ENCODE measurements at places on chromosomes 3 and 15.
A peak's percentile ranks its signal among the peaks of the same experiment; 100 is the strongest.

DNA sequence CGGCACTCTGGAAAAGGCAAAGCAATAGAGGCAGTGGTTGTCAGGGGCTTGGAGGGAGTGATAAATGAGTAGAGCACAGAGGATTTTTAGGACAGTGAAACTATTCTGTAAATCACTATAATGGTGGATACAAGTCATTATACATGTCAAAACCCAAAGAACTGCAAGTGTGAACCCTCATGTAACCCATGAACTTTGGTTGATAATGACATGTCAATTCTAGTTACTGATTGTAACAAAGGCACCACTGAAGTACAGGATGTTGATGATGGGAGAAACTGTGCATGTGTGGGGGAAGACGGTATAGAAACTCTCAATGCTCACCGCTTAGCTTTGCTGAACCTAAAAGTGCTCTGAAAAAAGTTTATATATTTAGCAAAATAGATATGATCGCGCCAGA is 36.0 kb downstream of the BTLA start:
- no peak for DNase-seq

DNA sequence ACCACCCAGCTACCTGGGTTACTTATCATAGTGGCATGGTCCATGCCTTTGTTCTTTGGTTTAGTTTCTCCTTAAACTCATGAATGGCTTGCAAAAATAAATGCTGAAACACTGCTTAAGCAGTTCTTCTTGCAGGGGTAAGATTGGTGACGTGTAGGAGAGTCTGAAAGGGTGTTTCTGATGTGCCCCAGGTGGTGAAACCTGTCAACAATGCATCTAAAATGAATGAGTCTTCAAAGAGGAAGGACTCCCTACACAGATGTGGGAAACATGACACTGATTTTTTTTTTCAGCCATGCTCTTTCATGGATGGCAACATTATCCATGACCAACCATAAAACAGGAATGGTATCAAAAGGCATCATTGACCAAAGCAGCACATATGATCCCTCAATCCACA is 72.0 kb downstream of the KCNH8 start:
- no peak for DNase-seq

GRCh38 chr15:70401709-70402108 is 304.0 kb upstream of the TLE3 start:
- DNase-seq, result no peak

DNA sequence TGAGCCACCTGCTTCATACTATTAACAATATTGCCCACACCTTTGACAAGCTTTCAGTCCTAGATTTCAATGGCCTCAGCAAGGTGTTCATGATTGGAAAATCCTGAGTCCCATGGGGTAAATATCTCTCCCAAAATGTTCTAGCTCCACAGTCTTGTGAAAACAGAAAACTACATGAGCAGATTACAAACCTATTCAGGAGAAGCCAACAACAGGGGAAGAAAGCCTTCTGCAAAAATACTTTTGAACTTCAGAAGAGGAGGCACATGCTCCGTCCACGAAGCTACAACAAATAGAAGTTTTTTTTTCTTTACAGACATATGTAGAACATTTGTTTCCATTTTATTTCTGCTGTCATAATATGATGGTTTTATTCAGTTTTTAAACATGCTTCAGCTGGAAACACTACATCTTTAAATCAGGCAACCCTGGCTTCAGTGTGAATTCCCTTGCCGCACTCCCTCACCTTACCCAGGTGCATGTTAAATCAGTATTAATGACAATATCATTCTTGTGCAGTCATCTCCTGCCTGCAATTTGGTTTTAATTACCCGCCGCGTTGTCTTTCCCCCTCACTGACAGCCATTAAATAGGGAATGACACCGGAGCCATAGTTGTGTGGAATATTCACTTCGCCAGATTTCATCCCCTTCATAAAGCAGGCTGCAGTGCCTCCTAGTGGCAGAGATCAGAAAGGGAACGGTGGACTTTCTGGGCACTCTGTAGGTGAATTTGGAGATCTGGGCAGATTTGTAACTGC is 725.5 kb upstream of the ARRDC4 start:
- peak; percentile 38 for DNase-seq

DNA sequence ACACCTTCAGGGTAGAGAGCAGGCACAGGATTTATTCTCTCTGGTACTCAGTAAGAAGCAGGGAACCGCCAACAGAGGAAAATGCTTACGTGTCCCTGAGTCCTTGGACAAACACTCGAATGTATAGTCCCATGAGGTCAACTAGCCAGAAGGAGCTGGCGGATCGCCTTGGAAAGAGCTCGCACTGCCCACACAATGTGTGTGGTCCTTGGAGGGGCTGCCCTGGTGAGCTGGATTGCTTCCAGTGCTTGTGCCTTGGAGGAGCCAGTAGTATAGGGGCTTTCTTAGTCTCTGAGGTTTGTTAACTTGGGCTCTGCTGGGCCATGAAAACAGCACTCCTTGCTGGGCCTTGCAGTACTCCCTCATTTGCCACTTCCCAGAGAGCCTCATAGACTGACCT is 40.7 kb upstream of the VILL start:
- DNase-seq, result no peak

DNA sequence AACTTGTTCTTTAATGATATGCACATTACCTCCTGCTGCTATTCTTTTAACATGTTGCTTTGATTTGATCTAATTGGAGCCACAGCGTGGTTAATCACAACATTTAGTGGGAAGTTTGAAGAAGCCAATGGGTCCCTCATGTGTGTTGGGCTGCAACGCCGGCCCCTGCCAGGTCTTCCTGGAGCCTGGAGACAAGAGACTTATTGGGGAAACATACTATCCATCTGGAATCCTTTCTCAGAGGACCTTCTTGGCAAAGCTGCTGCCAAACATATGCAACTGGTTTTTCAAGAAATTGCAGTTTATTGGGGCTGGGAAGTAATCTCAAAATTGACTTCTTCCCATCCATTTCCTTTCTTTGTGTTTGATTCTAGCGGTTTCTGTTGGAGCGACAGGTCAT is 396.3 kb upstream of the PROK2 start:
- no peak for DNase-seq

GRCh38 chr3:47434849-47435248 is 40.9 kb downstream of the SCAP start:
- DNase-seq, result no peak

GRCh38 chr3:193711166-193711485 is 118.1 kb downstream of the OPA1 start:
- DNase-seq, result peak; percentile 62

- no peak for DNase-seq
Observed at GRCh38 chr3:195196266-195196665, 74.7 kb downstream of the XXYLT1 start.

GRCh38 chr15:56207092-56207491 is 36.6 kb downstream of the RFX7 start:
- DNase-seq, result no peak

GRCh38 chr3:49841126-49841696 is 15.2 kb downstream of the TRAIP start:
- DNase-seq, result peak; percentile 69

- no peak for DNase-seq
Observed at GRCh38 chr3:182821221-182821981, 28.1 kb downstream of the ATP11B start.

DNA sequence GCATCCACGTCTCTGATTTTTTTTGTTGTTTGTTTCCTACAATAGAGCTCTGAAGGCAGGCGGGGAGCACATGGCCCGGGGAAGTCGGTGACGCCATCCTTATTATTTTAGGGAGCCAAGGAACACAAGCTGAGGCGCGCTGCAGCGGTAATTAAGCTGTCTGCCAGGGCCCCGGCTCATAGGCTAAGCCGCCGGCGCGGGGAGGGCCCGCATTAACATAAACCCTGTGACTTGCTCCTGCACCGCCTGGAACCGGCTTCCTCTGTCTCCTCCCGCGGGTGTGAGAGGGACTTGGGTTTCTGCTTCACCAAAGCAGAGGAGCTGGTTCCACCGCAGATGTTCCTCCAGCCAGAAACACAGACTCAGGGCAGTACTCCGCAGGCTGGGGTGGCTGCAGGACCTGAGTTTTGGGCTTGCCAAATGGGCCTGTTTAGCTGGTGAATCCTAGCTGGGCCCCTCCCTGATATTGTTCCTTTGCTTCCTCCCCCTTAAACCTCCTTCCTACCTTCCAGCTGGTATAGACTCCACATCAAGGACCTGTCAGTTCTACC is 25.3 kb downstream of the ANP32A start:
- DNase-seq, result peak; percentile 91

DNA sequence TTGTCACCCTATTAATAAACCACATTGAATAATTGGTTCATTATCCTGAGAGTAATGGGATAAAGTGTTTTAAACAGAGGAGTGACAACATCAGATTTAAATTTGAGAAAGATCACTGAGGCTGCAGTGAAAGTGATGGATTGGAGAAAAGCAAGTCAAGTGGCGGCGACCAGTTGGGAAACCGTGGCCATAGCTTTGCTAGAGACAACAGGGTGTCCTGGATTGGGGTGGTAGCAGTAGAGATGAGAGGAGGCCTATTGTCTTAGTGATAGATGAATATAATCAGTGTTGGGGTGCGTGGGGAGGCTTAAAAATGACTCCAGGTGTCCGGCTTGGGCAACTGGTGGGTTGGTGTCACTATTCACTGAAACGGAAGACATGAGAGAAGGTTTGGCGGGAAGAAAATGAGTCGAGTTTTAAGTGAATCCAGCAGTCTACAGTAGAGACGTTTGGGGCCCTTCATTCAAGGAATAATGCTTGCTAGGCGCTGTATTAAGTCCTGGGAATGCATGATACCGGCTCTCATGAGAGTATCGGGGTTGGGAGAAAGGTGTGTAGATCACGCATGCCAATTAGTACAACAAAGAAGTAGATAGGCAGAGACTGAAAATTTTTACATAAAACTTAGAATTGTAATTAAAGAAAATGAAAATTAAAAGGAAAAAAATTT is 819 bp downstream of the NEK4 start:
- DNase-seq, result peak; percentile 51

GRCh38 chr3:38985581-38985980 is 66.2 kb downstream of the SCN11A start:
- DNase-seq, result no peak

- no peak for DNase-seq
Observed at GRCh38 chr3:34727700-34728099, 911.6 kb upstream of the ARPP21 start.

GRCh38 chr3:24763393-24763792 is 268.7 kb upstream of the THRB start:
- DNase-seq, result no peak

DNA sequence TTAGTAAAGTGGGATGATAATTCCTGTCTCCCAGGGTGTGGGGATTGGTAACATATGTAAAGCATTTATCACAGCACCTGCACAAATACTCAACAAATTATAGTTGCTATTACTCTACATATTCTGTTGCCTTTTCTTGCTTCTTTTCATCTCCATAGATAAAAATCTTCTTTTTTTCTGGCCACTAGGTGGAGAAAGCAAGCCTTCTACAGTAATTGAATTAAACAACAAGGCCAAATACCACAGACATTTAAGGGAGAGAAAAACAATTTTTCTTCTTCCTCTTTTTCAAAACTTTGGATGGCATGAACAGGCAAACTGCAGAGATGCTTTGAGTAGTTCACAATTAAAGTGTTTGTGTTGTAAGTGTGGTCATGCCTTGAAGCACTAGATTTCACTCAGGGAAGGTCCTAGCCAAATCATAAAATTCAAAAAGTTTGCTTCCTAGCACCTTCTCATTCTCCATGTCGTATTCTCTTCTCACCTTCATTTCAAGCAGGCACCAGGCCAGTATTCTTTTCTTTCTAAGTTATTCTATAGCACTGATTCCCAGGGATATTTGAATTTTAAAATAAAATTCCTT is 493.4 kb upstream of the TGFBR2 start:
- no peak for DNase-seq

DNA sequence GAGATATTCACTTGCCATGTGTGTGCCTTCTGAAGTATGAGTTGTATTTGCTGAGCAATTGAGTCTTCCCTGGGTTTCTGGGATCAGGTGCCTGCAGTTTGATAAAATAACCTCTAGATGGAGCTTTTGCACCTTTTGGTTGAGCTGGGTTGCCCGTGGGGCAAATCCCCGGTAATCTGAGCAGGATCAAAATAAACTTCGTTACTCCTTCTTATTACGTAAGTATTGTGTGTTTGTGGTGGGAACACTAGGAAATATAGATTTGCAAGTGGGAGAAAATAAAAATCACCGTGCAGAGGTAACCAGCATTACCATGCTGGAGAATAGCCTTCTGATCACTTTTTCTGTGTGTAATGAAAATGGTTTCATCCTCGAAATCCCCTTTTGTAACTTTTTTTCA is 277.4 kb upstream of the NR2E3 start:
- DNase-seq, result peak; percentile 51

GRCh38 chr3:29164825-29165224 is 116.0 kb upstream of the RBMS3 start:
- DNase-seq, result no peak

- peak; percentile 28 for DNase-seq
Observed at GRCh38 chr3:11548721-11549131, 95.0 kb downstream of the VGLL4 start.

GRCh38 chr3:127110982-127111693 is 81.8 kb upstream of the PRR23E start:
- no peak for DNase-seq

DNA sequence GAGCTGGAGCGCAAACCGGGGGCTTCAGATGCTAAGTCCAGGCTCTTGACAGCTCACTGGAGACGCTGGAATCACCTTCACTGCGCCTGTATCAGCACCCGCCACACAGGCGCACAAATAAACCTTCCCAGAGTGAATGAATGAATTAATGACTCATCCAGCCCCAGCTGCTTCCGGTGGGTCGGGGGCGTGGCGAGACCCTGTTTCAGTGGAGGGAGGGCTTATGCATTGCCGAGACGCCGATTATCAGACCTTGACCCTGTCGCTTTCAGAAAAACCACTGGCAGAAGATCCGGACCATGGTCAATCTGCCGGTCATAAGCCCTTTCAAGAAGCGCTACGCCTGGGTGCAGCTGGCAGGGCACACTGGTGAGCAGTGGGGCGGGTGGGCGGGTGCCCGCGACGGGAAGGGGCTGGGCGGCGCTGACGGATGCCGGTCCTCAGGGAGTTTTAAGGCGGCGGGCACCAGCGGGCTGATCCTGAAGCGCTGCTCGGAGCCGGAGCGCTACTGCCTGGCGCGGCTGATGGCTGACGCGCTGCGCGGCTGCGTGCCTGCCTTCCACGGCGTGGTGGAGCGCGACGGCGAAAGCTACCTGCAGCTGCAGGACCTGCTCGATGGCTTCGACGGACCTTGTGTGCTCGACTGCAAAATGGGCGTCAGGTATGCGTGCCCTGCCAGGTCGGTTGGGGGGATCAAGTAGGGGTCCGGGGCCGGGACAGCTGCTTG is 7.7 kb downstream of the ITPKA start:
- DNase-seq, result peak; percentile 86

DNA sequence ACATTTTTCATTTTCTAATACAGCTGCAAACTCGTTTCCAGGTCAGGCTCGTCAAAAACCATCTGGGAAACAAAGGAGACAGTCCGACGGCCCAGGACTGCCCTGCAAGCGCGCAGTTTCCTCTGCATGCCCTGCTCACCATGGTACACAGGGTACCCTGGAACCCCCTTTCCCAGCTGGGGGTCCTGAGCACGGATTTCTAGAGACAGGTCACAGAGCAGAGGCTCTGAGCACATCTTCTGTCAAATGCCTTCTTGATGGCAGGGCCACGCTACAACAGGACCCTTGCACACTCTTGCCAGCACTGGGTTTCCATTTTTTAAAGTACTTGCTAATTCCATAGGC is 8.1 kb downstream of the ZXDC start:
- no peak for DNase-seq

- no peak for DNase-seq
Observed at GRCh38 chr3:31055757-31056156, 161.3 kb upstream of the GADL1 start.
